ENCODE measurements at places on chromosomes 6 and 20.

DNA sequence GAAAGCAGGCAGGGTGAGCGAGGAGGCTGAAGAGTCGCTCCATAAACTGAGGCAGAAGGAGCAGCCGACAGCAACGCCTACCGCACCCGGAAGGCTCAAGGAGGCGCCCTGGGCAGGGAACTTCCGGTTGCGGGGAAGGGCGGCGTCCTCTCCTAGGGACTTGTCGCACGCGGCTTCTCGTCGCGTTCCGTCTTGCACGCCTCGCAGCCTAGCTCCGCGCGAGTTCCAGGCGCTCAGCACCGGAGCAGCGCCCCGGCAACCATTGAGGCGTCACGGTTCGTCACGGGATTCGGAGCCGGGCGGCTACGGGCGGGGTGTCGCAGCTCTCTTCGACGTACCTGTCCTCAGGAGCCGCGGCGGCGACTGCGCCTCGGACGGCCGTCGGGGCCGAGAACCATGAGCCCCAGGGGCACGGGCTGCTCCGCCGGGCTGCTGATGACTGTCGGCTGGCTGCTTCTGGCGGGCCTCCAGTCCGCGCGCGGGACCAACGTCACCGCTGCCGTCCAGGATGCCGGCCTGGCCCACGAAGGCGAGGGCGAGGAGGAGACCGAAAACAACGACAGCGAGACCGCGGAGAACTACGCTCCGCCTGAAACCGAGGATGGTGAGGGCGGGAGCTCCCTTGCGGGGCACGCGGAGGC, at the start of gene SPACA1:
SPACA1 (plus strand) TSS at position 332 of the 641 bp plus-strand sequence; CDS start at position 397, 65 bp downstream.
- no peak for DNase-seq

DNA sequence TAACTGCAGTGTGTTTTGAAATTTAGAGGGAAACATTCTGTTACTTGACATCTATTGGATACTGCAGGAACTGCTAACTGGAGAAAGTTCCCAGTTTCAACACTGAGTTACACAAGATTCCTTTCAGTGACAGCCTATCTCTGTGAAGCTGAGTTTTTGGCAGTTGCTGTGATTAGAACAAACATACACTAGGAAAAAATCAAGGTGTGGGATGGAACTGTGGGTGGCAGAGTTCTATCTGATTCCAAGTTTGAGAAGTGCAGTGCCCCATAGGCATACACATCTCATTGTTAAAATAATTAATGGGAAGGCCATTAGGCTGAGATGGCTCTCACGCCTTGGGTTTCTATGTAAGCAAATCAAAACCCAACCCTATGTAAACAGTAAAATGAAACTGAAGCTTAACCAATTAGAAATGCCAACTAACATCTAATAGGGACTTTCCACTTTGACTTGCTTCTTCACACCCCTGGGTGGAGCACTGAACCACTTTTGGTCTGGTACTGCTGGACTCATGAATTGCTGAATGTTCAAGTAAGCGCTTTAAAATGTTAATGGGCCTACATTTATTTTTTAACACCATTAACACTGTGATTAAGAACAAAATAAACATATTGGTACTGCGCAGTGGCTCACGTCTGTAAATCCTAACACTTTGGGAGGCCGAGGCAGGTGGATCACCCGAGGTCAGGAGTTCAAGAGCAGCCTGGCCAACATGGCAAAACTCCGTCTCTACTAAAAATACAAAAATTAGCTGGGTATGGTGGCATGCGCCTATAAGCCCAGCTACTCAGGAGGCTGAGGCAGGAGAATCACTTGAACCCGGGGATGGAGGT, 55.2 kb upstream of the TBC1D7 start:
- peak; percentile 43 for DNase-seq

GRCh38 chr6:133854364-133855275, 34.3 kb upstream of the TCF21 start:
- no peak for DNase-seq

GRCh38 chr6:43861212-43861894, 91.3 kb downstream of the VEGFA start:
- DNase-seq: no peak

GRCh38 chr6:85453490-85453889, 3.6 kb downstream of the NT5E start:
- DNase-seq: no peak

- DNase-seq: no peak
Measured at GRCh38 chr6:20207088-20207418, 5.2 kb downstream of the MBOAT1 start.

DNA sequence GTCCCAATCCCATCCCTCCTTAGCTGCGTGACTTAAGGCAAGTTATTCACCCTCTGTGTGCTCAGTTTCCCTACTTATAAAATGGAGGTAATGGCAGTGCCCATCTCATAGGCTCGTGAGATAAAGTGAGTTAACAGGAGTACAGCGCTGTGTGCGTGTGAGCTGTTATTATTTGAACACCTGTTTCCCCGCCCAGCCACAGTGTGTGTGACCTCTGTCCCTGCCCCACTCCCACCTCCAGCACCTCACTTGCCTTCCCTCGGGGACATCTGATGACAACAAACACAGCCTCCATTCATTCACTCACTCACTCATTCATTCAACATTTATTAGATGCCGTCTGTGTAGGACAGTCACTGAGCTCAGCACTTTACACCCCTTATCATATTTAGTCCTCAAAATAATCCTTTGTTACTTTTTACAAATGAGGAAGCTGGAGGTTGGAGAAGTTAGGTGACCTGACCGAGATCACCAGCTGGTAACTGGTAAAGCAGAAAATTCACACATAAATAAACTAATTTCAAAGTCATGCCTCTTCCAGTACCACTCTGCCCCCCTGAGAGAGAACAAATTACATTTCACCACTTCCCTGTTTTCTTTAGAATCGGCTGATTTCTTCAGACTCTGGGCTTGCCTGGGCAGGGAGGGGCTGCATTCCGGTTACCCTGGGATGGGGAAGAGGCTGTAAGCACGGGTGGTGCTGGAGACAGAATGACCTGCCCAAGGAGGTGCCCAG, 58.6 kb downstream of the CPNE5 start:
- no peak for DNase-seq

DNA sequence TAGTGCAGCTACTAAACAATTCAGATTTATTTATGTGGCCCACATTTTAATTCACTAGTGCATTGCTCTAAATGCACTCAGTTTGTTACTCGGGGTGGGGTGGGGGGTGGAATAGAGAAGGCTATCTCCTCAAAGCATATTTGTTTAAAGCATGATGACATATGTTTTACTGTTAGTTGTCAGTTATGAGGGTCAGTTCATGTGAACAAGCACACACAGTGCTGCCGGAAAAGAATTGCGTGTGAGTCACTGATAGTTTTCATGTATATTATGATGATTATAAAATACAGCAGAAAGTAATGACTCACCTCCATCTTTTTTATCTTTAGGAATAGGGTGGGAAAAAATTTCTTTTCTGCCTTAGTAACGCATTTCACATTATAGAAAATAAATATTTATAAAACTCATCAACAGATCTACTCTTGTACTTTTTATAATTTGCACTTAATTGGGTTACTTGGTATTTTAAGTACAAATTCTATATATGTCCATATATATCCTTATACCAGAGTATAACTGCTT, 42.2 kb upstream of the STXBP5 start:
- peak; percentile 22 for DNase-seq

GRCh38 chr20:54941666-54942065, 466.3 kb downstream of the DOK5 start:
- no peak for DNase-seq

DNA sequence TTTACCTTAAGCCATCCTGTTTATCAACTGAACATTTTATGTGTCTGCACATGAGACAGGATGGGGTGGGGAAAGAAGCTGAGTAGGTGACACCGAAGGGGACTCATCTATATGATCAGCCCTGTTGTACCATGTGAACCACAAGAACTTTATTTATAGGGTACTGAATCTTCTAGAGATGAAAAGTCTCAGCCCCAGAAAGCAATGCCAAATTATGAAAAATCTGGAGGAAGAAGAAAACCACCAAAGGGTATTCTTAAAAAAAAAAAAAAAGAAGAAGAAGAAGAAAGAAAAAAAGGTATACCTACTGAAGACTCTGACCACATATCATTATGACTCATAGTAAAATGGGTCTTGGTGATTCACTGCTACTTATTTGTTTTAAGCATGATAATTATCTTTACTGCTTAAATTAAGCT, 39.8 kb upstream of the HBS1L start:
- DNase-seq: no peak

GRCh38 chr6:25954756-25955155, 7.8 kb upstream of the TRIM38 start:
- DNase-seq: no peak

DNA sequence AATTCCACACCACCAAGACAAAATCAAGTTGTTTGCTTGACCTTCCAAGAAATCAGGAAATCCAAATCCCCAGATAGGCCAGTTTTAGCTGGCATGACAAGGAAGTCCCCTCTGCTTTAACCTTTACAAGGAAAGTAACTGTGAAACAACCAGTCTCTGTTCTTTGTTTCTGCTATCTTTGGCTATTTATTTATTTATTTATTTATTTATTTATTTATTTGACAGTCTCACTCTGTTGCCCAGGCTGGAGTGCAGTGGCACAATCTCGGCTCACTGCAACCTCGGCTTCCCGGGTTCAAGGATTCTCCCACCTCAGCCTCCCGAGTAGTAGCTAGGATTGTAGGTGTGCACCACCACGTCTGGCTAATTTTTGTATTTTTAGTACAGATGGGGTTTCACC, 14.5 kb upstream of the GMNN start:
- no peak for DNase-seq

GRCh38 chr6:144336900-144337299, 51.8 kb downstream of the UTRN start:
- no peak for DNase-seq

DNA sequence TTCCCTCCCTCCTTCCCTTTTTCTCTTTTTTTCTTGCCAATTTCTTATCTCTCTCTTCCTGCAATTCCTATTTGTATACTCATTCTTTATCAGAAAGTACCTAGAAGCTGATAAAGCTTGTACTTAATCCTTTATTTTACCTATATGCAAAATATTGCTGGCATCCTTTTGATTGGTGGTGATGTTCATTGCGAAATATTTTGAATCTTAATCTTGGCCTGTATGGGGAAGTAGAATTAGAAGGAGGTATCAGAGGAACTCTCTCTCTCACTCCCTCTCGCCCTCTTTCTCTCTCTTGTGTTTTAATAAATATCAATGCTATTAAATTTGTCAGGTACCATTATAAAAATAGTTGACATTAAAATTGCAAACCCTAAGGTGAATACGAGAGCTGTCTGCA, 52.8 kb downstream of the UST start:
- DNase-seq: no peak

DNA sequence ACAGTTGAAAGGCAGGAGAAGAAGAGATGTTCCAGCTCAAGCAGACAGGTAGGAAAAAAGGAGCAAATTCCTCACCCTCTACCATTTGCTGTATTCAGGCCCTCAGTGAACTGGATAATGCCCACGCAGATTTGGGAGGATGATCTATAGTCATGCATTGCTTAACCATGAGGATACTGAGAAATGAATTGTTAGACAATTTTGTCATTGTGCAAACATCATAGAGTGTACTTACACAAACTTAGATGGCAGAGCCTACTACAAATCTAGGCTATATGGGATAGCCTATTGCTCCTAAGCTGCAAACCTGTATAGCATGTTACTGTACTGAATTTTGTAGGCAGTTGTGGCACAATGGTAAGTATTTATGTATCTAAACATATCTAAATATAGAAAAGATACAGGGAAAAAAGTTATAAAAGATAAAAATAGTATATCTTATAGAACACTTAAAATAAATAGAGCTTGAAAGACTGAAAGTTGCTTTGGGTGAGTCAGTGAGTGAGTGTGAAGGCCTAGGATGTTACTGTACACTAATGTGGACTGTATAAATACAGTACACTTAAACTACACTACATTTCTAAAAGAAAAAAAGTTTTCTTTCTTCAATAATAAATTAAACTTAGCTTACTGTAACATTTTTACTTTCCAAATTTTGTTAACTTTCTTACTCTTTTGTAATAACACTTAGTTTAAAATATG, 672.3 kb downstream of the UTRN start:
- no peak for DNase-seq

DNA sequence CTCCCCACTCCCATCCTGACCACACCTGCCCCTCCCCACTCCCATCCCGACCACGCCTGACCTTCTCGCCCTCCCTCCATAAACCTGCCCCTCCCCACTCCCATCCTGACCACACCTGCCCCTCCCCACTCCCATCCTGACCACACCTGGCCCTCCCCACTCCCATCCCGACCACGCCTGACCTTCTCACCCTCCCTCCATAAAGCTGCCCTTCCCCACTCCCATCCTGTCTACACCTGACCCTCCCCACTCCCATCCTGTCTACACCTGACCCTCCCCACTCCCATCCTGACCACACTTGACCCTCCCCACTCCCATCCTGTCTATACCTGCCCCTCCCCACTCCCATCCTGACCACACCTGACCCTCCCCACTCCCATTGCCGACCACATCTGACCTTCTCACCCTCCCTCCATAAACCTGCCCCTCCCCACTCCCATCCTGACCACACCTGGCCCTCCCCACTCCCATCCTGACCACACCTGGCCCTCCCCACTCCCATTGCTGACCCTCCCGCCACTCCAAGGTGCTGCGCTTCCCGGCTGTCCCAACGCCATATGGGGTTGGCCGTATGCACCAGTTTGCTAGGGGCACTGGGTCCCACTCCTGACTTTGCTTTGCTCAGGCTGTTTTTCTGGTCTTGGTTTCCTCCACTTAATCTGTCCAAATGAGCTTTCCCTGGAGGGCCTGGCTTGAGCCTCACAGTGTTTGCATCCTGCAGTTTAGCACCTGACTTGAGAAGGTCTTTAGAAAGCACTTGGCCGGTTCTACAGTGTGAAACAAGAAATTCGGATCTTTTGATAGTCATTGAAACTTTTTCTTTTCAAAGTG, 2.9 kb downstream of the KIF25 start:
- no peak for DNase-seq

DNA sequence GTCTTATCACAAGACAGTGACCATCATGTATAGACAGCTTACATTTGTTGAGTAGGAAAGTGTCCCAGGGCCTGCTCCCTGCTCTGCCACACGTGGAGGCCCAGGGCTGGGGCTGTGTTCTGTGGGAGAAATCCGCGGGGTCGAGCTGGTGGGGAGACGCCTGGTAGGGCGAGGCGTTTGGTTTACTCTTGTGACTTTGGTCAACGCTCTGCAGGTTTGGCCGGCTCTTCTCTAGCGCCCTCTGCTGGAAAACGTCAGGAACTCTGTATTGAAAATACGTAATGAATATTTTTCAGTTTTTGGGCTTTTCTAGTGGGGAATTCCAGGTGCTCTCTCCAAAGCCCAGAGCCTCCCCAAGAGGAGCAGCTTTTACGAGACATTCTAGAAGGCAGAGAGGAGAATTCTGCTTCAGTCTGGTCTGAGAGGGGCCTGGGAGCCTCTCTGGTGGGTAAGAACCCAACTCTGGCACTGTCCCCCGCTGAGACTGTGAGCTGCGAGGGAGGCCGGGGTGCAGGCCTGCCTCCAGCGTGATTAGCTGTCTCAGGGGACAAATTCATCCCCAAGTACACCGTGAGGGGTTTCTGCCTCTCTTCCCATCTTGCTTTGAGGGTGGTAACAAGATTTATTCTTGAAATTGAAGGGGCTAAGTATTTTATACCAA, 112.6 kb upstream of the RALGAPA2 start:
- peak; percentile 12 for DNase-seq

GRCh38 chr20:51994751-51995417, 192.6 kb upstream of the SALL4 start:
- DNase-seq: peak; percentile 72
